Cortex of kidney (tissue), 1 donor: ENCODE measurements at places on chromosomes 4 and X.

- DNase-seq, result no peak
Observed at GRCh38 chr4:79625361-79625760, 217.3 kb upstream of the GK2 start.

DNA sequence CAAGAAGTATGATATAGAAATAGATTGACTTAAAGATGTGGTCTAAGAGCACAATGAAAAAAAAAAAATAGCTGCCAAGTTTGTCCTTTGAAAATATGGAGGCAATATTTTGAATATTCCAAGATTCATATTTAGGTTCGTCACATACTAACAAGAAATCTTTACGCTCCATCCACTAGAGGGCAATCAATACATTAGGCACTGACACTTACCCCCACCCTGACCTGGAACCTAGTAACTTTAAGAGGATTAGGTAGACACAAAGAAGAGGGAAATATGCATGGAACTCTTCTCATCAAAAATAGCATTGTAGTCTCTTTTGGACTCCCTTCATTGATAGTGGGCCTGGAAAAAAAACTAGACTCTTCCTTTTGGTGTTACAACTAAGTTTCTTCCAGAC, 1108.1 kb downstream of the PCDH19 start:
- DNase-seq, result no peak

- no peak for DNase-seq
Observed at GRCh38 chr4:19888587-19888986, 363.1 kb upstream of the SLIT2 start.

- DNase-seq, result no peak
Observed at GRCh38 chr4:175961604-175962003, 104.0 kb upstream of the WDR17 start.

DNA sequence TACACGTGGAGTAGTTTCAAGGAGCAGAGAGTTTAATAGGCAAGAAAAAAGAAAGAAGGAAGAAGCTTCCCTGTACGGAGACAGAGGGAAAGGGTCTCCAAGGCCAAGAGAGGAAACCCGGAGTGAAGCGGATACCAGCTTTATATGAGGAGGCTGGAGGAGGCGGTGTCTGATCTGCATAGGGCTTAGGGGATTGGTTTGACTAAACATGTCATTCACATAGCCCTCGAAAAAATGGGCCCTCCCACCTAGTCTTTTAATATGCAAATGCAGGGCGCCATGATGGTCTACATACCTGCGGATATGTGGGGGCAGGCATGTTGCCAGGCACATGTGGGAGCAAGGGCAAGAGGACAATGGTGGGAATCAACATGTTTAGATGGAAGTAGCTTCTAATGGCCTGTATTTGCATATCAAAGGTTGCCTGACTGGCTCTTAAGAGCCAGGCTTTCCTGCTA, 103.1 kb upstream of the UGT8 start:
- DNase-seq, result no peak
